Stimulated activated CD8-positive, alpha-beta memory T cell treated with anti-CD3 and anti-CD28 coated beads, Interleukin-7, amount 100 ng/mL, for 1 hour (primary cell): ENCODE measurements at places on chromosomes 11 and 22.

DNA sequence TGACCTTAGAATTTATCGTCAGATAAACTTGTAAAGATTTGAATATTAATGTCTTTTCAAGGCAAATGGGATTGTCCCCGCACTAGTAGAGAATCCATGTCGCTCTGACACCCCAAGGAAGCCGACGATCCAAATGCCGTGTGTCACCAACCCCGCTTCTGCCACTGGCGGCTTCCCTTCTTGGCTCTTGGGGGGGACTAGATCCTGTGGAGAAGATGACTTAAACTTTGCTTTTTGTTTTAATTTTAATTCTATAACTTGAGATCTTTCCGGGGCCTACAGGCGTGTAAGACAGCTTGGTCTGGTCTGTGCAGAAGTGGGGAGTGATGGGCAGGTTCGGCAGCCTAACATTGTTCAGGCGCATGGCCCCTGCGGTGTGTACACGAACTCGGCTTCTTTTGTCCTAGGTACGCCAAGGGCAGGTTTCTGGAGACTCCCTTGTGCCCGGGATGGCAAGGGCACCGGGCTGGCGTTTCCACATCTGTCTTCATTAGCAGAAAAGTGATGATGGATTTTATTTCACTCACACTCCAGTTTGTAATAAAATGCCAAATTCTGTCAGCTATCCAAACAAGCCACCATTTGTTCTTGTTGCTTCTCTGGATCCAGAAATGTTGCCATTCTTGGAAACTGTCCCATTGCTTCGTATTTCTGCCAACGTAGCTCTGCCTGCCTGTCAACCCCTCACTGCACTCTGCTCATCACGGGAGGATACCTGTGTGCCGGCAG, 6.7 kb downstream of the YDJC start:
- DNase-seq, result no peak

GRCh38 chr11:65718964-65719492, 1.6 kb downstream of the RNASEH2C start:
- no peak for DNase-seq

DNA sequence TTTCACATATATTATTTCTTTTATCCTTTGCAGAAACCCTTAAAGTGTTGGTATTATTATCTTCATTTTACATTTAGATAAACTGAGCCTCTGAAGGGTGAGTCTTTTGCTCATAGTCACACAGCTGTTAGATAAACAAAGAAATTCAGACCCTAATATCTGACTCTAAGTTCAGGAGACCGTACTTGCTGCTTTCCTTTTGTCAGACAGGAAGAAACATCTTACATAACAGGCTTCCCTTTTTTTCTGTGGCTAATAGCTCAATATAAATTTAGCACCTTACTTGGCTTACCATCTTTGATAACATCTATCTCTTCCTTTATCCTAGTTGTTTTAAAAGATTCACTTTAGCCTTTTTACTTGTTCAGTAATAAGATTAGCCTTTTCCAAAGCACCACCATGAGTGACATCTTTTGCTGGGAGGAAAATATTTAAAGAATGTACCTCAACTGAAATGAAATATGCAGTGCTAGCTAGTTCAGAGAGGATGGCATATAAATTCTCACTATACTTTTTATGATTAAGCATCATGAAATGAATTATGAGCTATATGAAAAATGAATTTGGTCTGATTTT, 128.6 kb downstream of the WNT11 start:
- DNase-seq, result no peak

- DNase-seq, result no peak
Observed at GRCh38 chr11:118670063-118670462, 9.4 kb downstream of the TREH start.

DNA sequence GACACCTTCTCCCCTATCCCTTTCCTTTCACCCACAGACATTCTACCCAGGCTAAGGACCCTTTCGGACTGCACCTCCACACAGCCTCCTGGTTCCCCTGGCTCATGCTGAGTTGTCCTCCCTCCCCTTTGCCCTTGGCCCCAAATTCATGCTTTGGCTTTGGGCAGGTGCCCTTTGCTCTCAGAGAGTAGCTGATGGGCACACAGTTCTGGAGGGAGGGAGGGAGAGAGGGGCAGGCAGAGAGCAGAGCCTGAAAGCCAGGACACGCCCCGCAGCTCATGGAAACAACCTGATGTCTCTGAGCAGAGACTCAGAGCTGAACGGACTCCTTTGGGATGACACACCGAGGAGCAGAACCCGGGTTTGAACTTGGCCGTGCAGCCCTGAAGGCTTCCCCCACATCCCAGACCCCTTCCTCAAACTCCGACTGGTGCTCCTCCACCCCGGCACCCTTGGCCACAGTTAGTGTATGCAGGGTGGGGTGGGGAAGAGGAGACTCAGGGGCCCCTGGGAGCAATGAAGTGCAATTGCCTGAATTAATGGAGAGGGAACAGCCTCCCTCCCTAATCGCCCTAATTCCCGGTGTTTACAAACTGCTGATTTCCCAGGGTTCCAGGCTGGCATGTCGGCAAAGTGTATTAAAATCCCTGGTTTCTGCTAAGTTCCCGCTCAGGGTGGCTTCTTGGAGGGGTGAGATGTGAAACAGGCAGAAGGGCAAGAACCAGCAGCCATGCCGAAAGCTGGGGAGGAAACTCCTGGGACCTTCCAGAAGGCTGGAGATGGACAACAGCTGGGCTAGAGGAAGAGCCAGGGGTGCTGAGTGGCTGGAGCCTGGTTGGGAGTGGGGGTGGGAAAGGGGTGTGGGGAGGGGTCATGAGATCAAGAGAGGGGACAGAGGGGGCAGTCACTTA, 71.2 kb upstream of the SHISAL1 start:
- DNase-seq, result no peak

GRCh38 chr11:92866679-92867282, 102.7 kb upstream of the MTNR1B start:
- DNase-seq, result no peak

- DNase-seq, result no peak
Observed at GRCh38 chr22:30425616-30426387, at the start of gene MTFP1. MTFP1 (plus strand) TSS chr22:30425768; CDS start chr22:30425880, 112 bp downstream.

DNA sequence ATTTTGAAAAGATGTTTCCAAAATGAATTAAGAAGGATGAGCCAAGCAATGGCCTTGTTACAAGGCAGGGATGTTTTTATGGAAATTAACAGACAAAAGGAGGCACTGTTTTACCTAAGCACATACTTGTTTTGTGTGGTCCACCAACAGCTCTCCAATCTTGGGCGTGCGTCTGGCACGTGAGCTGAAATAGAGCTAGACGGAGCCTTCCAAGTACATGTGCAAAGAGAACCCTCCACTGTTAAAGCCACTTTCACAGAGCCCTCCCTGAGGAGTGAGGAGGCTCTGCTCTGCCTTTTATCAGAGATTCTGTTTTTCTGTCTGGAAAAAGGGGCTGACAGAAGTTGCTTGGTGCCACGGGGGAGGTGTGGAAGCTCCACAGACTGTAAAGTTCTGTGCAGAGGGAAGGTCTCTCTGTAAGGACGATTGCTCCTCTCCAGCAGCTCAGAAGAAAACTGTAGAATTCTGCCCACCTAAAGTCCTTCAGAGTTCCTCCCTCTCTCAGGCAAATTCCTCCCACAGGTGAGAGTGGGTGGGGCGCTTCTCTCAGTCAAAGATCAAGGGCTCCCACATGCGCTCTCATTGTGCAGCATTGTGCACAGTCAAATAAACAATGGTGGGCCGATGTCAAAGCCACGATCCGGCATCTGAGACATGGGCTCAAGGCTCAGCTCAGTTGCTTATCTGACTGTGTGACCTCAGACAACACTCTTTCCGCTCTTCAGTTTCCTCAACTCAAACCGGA, 92.6 kb upstream of the CSNK2A3 start:
- no peak for DNase-seq
